Adrenal gland (tissue), 19 donors: ENCODE measurements at places on chromosomes 16 and 17. TPM values are rescaled to one million over a fixed set of nuclear protein-coding genes. Genes with fewer than 3 reads are reported as not detected.

- no peak for DNase-seq
Observed at GRCh38 chr16:25966172-25967097, 274.7 kb downstream of the HS3ST4 start.

- no peak for DNase-seq
Observed at GRCh38 chr16:87044829-87045228, 272.4 kb downstream of the C16orf95 start.

Gene KRT28
- total RNA-seq: not detected

Gene TMEM204
- total RNA-seq: 22.8 TPM

Gene DHRS7C
- total RNA-seq: not detected
